Fibroblast of skin of right biceps (primary cell): ENCODE measurements at places on chromosomes 7 and 10.

DNA sequence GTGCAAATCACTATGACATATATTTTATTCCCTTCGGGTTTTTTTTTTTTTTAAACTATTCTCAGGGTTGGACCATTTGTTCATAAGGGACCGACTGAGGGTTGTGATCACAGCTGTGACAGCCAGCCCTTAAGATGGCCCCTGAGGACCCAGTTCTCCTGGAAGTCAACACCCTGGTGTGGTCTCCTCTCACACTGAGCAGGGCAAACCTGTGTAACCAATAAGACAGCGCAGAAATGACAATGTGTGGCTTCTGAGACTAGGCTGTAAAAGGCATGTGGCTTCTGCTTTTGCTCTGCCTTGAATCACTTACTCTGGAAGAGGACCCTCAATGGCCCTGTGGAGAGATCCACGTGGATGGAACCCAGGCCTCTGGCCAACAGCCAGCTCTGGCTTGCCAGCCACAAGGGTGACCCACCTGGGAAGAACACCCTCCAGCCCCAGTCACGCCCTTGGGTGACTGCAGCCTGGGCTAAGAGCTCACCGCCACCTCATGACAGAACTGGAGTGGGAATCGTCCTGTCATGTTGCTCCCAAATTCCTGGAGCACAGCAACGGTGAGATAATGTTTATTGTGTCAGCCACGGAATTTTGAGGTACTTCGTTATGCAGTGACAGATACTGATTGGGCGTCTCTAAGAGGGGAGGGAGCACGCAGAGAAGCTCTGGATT, 127.1 kb downstream of the CLEC2L start:
- no peak for DNase-seq

GRCh38 chr7:129354428-129355157, 79.6 kb upstream of the STRIP2 start:
- no peak for DNase-seq

- no peak for DNase-seq
Measured at GRCh38 chr10:119479532-119479931, 63.0 kb downstream of the RGS10 start.

DNA sequence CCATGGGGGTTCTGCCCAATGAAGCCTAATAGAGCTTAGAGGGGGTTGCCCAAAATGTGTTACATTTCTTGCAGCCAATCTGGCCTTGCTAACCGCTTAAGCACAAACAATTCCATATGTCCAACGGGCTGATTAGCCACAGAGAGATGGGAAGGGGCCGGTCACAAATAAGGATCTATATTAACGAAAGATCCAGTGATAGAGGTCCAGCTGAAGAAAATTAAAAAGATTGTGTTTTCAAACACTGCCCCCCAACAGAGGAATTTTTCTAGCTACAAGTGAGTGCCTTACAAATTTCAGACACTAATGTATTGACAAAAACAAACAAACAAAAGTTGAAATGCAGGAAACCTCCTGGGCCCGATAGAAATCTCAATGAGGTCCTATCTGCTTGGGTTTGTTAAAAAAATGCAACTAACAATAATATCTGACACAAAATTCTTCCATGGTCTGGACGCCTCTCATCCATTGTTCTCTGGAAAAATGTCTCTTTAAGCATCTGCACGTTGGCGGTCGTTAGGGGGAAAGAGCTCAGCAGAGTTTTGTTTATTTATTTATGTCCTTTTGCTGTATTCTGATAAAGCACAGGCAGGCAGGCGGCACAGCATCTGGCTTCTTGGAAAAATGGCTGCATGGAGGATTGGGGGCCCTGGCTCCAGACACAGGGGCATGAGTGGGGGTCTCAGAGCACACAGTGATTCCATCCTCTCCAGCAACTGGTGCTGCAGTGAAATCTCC, 402.0 kb downstream of the RPS24 start:
- no peak for DNase-seq
